ENCODE measurements at places on chromosomes 11 and 22.
A peak's percentile ranks its signal among the peaks of the same experiment; 100 is the strongest.

DNA sequence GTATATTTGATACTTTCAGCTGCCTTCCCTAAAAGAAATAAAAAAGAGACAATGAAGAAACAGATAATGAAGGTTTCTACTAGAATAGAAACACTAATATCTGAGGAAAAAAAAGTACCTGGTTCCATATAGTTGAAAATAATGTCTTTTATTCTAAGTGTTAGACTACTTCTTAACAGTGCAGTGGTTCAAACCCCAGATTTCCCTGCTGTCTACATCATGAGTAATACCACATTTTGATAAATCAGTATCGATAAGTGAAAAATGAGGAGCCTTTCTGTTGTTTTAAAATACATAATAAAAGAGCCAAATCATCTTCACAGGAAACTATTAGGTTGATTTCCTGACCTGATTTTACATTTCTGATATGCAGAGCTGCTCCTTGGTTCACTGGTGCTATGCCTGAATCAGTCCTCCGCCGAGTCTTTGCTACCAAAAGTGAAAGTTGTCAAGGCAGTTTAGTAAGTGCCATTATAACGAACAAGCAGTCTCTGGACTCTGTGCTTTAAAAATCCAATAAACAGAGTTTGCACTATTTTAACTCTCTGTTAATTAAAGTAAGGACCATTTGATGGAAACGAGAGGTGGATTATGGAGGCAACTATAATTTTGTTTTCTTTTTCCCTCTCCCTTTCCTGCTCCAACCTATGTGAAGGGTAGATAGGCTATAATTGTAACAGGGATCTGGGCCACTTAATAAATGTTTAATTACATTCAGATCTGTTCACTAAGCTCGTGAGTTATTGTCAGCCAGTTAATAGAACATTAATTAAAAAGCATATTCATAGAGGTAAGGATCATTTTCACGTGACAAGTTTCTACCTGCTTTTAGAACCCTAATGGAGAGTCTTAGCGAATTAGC, 724.5 kb upstream of the RAG2 start:
- no peak for DNase-seq

GRCh38 chr11:117303101-117303500, 12.0 kb downstream of the BACE1-AS start:
- DNase-seq = no peak

GRCh38 chr11:68003846-68004550, at the start of gene UNC93B1:
TSS of gene UNC93B1 (minus strand) at chr11:68004097. CDS start at chr11:68004043, 54 bp downstream.
- DNase-seq = peak; percentile 59

DNA sequence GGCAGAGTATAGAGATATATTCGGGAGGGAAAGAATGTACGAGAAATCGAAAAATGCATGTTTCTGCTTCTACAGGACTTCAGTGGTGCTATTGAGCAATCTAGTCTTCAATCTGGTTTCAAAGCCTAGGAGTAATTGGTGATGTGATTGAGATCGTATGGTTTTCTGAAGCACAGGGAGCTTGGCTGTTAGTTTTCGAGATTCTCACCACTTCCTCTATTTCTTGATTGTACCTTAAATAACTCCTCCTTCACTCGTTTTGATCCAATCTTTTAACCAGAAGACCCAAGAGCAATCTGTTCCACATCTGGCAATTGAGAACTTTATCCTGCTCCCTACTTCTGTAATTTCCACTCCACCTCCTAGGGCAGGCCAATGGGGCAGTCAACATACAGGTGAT, 518 bp downstream of the CCDC179 start:
- no peak for DNase-seq

DNA sequence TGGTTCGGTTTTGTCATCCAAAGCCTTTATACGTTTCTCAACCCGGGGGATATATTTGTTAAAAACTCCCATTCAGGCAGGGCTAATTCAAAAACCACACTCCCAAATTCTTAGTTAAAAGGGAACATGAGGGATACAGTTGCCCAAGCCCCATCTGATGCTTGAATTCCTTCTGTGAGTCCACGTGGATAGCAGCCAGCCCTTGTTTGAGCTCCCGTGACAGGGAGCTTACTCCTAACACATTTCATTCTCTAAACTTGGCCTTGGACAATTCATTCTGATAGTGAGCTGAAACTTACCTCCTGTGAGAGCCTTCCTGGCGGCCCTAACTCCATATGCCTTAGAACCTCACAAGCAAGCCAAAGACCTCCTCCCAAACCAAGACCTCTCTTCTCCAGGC, 357.5 kb downstream of the TENM4 start:
- no peak for DNase-seq

GRCh38 chr11:5280582-5281102, 10.9 kb upstream of the HBE1 start:
- DNase-seq = no peak

DNA sequence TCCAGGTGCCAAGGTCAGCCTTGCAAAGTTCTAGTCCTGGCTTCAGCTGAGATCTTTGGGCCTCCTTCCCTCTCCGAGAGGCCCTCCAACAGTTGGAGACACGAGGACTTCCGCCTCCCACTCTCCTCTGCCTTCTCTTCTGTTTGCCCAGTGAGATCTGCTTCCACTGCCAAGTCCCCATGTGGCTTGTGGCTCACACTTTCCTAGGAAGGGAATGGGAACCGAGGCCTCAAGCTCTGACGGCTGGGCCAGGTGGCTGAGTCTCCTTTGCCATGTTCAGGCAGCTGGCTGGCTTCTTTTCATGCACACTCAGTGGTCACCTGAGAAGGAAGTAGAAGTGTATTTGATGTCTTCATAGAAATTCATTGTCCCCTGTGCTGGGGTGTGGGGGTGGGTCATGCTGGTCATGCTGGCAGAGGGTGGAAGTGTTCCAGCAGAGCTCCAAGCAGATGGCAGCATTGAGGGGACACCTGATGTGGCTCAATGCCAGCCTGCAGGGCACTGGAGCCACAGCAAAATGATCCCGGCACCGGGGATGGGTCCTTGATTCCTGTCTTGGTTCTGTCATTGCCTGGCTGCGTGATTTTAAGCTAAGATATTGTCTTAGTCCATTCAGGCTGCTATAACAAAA, 130.4 kb downstream of the ADAMTS15 start:
- DNase-seq = no peak

DNA sequence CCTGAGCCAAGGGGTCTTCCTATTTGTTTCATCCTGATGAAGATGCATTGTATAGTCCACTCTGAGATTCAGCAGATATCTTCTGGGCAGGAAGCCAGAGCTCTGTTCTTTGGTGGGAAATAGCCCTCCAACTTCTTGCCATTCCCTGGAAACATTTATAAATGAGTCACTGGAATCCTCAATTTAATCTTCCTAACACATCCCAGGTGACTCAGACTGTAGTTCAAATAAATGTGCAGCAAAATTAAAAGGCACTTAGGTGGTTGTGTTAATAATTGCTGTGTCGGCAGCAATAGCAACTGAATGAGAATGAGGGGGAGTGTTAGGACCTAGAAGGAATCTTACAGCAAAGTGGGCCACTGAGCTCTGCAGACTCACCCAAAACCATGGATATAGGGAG, 108.6 kb downstream of the INSC start:
- DNase-seq = no peak

DNA sequence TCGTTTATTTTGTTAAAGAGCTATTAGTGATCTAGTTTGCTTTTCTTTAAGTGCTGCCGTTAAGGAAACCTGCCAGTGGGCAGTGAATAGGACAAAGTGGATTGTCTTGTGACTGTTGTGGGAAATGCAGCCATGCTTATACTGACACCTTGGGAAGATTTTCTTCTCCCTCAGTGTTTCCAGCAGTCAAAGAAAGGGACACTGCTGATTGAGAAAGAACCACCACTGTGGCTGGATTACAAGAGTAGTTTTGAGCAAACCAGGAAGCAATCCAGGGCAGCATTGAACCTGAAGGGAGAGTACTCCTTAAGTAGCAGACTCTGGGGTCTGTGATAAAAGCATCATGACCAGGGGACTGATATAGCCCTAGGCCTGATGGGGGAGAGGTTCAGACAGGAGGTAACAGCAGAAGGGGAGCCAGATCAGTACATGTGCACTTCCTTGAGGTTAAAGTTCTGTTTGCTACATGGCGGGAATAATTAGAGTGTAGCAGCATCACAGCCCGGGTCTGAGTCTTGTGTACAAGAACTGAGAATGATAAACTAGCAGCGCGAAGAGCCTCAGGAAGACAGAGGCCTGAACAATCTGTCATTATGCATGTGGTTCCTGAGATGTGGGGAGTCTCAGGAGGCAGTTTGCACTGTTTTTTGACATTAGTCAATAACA, 167.8 kb downstream of the C11orf91 start:
- DNase-seq = no peak

- DNase-seq = no peak
Observed at GRCh38 chr11:72343006-72343756, 91.2 kb downstream of the CLPB start.

DNA sequence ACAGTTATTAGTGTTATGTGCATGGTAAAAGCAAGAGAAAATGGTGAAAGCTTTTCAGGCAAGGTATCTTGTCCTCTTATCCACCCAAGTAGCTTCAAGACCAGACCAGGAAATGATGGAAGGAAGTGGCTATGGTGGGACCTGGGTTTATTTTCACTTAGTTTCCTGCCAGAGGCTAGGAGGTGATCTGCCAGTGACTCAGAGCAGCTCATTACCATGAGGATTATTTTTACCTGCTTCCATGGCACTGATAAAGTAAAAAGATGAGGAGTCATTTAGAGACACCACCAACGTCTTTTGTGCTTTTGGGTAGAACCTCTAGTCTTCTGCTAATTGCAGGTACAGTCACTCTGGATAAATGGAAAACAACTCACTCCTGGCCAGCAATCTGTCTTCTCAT, 339.9 kb upstream of the KIRREL3 start:
- DNase-seq = no peak
